ENCODE measurements at places on chromosomes 16 and 17.

DNA sequence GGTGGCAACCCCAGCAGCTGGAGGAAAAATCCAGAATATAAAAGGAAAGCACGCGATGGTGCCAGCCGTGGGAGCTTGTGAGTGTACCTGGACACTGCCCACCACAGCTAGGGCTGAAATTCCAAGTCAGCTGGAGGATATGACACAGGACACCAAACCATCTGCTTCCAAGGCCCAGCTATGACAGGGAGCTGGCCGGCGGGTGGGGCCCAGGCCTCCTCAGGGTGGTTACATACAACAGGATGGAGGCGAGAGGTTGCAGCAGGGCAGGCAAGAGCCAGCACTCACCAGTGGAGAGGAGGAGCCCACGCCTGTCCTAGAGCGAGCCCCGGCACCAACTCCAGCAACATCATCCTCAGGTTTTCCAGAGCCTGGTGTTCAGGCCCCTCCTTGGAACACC, 163.2 kb upstream of the RPL38 start:
- DNase-seq = no peak

DNA sequence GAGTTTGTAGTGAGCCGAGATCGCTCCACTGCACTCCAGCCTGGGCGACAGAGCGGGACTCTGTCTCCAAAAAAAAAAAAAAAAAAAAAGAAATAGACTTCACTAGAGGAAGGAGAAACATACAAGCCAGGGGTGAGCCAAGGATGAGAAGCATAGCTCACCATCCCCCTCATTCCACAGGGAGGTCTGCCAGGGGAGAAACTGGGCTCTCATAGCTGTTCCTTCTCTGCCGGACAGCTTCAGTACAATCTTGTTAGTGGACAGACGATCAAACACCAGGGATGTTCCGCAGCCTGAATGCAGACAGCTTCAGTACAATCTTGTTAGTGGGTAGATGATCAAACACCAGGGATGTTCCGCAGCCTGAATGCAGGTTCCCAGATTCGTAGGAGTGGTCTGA, 509.6 kb downstream of the CDH13 start:
- no peak for DNase-seq

- DNase-seq = no peak
These were observed 271.6 kb upstream of the TNRC6C start for GRCh38 chr17:77686903-77687302.

- DNase-seq = no peak
These were observed 50.2 kb downstream of the DNAH3 start for GRCh38 chr16:21100447-21100846.

- no peak for DNase-seq
These were observed 1241.8 kb upstream of the GOT2 start for GRCh38 chr16:59975953-59976352.

- DNase-seq = no peak
These were observed 4.1 kb downstream of the SDR42E1 start for GRCh38 chr16:82007189-82007588.

GRCh38 chr17:78643326-78643725, 66.1 kb upstream of the DNAH17 start:
- no peak for DNase-seq
